ENCODE measurements at places on chromosomes 13 and 19. TPM values are rescaled to one million over a fixed set of nuclear protein-coding genes. Genes with fewer than 3 reads are reported as not detected.

Gene S1PR5
- not detected for total RNA-seq

- DNase-seq, result no peak
Observed at GRCh38 chr19:3017923-3018322, 11.2 kb downstream of the TLE2 start.

GRCh38 chr19:53007606-53008005, 6.1 kb upstream of the ERVV-1 start:
- DNase-seq, result no peak

- DNase-seq, result no peak
Observed at GRCh38 chr13:108629181-108629752, at the start of gene MYO16. TSS of gene MYO16 (plus strand) at chr13:108629611. CDS start at chr13:108629845, 234 bp downstream.

DNA sequence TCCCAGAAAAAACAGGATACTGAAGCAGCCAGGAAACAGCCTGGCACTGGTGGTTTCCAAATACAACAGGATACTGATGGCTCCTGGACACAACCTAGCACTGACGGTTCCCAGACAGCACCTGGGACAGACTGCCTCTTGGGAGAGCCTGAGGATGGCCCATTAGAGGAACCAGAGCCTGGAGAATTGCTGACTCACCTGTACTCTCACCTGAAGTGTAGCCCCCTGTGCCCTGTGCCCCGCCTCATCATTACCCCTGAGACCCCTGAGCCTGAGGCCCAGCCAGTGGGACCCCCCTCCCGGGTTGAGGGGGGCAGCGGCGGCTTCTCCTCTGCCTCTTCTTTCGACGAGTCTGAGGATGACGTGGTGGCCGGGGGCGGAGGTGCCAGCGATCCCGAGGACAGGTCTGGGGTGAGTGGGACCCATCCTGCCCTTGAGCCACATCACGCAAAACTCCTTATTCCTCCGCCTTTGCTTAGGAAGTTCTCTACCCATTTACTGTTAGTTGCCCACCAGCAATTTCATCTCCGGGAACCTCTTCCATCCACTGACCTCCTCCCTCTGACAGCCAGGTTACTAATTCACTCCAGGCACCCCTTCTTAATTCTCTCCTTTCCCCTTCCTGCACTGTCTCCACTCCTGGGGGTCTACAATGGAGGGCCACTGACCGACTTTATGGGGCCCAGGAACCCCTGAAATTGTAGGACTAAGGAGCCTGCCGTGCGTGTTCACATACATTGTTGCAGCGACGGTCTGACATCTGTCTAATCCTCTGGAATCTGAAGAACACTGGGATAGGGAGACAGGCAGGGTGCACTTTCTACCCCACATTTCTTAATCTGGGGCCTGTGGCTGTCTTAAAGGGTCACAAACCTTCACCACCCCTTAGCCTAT, 1.2 kb downstream of the ITPKC start:
- DNase-seq, result peak; percentile 53

GRCh38 chr13:94327318-94327717, 152.2 kb downstream of the DCT start:
- DNase-seq, result no peak

All from left ventricle myocardium superior (tissue), 1 donor.